ENCODE measurements at places on chromosomes 7 and 10.

DNA sequence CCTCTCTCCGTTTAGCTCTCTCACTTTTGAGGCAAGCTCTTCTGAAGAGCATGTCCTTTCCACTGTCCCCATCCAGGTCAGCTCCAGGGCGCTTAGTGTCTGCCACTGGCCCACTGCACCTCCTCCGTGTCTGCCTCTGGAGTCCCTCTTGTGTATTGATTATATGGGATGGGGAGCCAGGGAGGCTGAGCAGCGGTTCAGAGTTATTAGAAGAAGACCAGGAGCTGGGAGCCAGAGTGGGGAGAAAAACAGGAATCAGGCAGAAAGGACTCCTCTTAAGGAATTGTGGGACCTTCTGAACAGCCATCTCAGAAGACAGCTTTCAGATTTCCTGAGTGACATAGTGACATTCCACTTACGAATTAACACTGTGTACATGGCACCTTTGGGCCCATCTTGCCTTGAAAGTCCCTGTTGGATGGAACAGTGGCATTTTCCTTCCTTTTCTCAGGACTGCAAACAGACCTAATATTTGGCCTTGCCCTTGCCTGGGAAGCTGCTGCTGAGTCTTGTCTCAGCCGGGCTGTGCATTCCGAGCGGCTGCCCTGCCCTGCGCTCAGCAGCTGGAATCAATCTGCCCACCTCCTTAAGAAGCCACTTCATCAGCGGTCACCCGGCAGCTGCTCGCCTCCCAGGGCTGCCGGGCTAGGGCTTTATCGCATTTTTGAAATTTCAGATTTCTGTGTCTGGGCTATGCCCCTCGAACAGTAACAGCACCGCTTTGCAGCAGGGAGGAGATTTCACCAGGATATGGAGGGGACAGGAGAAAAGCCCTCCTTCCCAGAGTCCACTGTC, 81.1 kb upstream of the PRKG1 start:
- no peak for DNase-seq

- no peak for DNase-seq
These were observed 825.8 kb upstream of the POM121L12 start for GRCh38 chr7:52209614-52210013.

GRCh38 chr7:87173471-87173870, 21.2 kb downstream of the DMTF1 start:
- DNase-seq, result no peak

DNA sequence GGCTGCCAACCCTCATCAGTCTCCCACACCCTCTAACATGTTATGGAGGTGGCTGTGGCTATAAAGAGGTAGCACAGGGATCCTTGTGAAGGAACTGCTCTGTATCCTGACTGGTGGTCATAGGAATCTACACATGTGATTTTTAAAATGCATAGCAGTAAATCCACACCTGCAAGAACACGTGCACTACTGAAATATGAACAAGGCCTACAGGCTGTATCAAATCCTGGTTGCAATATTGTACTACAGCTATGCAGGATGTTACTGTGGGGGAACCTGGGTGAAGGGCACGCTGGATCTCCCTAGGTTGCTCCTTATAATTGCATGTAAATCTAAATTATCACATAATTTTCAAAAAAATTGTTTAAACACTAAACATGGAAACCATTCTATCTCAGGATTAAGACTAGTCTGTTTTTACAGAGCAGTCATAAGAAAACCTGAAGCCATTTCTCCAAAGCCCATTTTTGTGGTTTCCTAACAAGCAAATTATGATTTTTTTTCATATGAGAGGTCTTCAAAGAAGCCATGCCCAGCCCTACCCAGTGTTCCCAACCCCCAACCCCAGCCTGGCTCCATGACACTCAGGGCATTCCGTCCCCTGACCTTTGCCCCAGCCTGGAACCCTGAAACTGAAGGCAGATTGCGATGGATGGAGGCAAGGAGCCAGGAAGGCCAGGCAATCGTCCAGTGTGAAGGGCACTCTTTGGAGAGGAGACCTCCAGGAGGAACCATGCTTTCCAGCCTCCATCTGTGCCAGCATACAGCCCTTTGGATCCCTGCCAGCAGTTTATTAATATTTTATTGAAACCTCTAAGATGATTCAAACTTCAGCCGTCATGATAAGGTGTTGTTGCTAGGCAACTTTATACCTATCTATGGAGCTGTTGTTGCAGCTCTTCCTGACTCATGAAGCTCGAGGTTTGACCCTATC, 161.0 kb downstream of the GRID1 start:
- DNase-seq, result no peak

DNA sequence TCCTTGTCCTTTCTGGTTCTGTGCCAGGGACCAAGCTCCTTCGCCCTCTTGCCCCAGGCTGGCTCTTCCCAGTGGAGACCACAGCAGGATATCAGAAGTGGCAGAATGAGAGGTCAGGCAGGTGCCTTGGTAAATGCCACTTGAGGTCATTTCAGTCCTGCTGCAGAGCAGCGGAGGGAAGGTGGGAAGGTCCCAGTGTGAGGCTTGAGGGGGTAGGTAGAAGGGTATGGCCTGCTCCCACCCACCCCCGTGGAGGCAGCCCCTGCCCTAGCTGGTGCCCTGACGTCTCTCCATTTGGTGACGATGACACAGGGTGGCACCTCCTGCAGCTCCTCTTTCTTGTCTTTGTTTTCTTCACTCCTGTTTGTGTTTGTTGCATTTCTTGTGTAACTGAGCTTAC, 538.8 kb downstream of the TCERG1L start:
- DNase-seq, result no peak

DNA sequence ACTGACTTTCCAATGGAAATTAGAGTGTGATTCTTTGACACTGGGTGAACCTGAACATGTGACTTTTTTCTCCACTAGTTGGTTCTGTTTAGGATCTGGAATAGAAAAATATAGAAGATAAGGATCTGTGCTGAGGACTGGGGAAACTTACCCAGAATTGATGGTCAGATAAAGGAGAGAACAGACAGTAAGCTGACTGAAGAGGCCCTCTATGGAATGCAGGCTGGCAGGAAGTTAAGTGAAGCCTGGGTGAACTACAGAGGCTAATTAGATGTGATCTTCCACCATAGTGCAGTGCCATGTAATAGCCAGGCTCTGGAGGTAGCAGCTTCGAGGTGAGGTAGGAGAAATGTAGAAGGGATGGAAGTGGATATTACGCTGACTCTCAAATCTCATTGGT, 455.3 kb downstream of the PLXDC2 start:
- DNase-seq, result no peak

- no peak for DNase-seq
These were observed 13.4 kb downstream of the TASOR2 start for GRCh38 chr10:5698062-5698461.

GRCh38 chr7:151426441-151426903, 13.5 kb downstream of the CRYGN start:
- DNase-seq, result no peak

DNA sequence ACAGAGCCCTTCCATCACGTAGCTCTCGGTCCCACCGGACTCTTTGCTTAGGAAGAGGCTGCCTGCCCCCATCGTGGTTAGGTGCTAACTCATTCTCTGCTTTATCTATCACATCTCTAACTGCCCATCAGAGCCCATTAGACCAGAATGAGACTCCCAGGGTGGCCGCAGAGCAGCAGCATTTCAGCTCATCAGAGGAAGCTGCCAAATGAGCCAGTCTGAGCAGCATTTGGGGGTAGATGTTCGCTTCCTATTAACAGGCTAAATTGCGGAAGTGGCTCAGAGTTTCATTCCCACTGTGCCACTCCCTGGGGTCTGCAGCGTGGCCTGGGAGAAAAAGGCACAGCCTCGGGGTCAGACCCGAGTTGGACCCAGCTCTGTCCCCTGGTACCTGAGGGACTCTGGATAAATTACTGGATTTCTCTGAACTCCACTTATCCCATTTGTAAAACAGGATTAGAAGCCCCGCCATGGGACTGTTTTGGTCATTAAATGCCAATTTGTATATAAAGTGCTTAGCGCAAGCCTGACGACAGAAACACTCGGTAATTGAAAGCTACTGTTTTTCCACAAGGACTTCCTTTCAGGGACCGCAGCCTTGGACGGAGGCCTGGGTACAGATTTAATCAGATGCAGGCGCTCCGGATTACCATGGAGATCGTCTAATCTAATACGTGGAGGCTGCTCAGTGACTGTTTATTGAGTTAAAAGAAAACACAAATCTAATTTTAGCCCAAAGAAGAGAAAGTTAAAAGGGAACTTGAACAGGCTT, 73.8 kb upstream of the PRLHR start:
- DNase-seq, result no peak

DNA sequence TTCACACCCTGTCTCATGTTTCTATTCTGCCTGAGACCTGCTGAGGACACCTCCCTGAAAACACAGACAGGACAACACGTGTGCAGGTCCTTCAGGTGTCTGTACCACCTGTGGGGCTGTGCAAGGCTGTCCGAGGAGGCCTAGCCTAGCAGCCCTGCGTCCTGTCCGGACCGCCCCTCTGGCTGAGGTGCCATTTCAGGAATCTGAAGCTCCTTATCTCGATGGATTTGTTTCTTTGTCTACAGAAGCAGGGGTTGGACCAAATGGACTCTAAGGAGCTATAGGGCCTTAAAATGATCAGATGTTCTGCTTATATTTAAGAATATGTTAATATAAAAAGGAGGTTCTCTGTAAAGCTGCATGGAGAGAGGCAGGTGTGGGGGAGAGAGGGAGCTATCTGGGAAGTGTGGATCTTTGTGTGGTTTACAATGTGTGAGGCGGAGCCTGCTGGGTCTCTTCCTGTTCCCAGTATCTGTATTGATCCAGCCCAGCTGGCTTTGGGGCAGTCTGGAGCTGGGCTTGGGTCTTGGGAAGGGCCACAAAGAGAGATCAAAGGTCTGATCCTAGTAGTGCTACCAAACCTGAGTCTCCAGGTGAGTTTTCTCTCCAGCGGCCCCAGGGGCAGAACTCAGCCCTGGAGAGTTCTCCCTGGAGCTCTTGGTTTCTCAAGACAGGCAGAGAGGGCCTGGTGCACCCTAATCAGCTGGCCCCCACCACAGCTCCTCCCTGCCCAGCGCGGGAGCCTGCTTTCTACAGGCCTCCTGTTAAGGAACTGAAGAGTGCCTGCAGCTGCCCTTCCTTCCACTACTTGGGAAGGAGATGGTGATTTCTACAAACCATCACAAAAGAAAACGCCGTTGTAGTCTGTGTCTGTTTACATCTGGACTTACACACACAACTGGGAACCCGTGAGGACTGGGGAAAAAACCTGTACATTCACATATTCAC, 3.4 kb upstream of the MNX1 start:
- no peak for DNase-seq

DNA sequence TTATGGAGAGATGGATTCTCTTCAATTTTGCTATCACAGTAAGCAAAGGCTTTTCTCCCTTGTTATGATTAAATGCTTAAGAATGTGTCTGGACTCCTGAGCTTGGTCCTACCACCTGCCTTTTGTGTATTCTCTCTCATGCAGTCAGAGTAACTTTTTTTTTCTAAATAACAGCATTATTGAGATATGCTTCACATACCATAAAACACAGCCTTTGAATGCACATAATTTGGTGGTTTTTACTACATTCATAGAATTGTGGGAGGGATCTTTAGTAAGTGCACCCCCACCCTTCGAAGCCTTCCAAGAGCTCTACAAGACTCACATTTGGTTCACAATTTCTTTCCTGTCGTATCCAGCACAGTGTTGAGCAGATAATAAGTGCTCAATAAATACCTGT, 175.5 kb downstream of the ADAM12 start:
- DNase-seq, result no peak

DNA sequence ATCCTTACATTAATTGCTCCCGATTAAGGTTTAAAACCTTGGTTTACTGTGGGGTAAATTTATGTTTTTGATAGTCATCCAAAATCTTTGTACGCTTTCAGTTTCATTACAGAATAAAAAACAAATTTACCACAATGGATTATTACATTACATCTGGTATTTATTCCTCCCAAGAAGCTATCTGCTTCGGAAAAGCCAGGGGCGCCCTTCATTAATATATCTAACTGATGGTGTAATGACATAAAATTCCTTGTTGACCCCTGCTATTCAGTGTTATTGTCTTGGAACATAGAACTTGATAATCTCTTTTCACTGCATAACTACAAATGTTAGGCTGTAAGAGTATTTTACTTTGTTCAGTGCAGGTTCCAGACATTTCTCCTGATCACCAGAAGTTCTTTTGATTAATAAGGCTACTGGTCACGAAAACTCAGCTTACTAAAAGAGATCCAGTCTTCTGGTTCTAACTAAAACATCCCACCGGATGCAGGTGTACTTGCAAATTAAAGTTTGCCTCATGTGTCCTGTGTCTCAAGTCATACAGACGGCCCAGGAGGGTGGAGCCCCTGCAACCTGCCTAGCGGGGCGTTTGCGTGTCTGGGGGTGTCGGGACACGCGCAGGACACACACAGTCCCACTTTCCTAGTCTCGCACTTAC, 581 bp upstream of the GLCCI1 start:
- DNase-seq, result no peak

DNA sequence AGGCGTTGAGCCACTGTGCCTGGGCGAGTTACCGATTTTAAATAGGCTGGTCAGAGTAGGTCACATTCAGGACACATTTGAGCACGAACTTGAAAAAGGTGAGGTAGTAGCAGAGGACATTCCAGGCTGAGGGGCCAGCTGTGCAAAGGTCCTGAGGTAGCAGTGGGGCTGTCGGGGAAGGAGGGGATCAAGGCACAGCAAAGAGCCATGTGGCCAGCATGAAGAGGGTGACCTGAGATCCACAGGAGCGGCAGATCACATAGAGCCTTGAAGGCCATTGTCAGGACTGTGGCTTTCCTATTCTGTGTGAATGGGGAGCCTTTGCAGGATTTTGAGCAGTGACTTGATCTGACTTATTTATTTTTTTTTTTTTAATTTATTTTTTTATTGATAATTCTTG, 6.5 kb downstream of the ZAN start:
- DNase-seq, result no peak

DNA sequence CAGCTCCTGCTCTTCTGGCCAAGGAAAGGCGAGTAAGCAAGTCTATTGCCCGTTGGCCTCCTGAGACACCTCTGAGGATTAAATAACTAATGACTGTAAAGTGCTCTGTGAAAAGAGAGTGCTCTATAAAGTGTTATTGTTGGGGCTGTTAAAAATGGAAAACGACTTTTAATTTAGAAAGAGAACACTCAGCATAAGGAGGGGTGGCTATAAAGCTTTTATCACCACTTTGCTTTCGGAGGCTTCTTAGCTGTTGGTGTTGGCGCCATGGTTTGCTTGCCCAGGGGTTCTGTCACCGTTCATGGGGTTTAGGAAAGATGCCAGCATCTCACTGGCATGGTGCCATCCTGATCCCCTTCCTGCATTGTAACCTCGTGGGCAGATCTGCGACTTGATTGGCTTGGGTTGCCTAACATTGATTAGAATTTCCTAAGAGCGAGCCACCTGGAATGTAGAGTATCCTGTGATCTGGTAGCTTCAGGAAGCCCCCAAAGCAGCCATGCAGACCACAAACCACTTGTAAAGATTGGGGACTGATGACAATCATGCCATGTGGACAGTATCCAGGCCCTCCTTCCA, 509.9 kb downstream of the LRMDA start:
- no peak for DNase-seq
